Activated T-cell treated with anti-CD3 and anti-CD28 coated beads for 48 hours (primary cell): ENCODE measurements at places on chromosomes 2 and 18.

DNA sequence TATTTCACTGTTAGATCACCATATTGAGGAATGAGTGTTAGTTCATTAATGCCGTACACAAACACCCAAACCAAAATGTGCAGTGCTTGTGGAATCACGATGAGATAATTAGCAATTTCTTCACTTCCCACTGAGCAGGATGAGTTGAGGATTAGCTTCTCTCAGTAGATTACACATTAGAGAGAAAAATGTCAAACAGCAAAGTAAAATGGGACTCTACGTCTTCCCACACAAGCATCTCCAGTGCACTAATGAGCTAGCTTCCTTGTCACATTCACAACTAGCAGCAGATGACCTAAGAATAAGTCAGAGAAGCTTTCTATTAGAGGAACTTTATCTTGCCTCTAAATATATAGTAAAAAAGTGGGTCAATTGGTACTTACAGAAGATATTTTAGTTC is 926.9 kb downstream of the TSN start:
- DNase-seq, result no peak

GRCh38 chr2:42696987-42697386 is 66.9 kb downstream of the OXER1 start:
- DNase-seq, result no peak

- DNase-seq, result no peak
Observed at GRCh38 chr2:224410946-224411561, 9.1 kb upstream of the FAM124B start.

DNA sequence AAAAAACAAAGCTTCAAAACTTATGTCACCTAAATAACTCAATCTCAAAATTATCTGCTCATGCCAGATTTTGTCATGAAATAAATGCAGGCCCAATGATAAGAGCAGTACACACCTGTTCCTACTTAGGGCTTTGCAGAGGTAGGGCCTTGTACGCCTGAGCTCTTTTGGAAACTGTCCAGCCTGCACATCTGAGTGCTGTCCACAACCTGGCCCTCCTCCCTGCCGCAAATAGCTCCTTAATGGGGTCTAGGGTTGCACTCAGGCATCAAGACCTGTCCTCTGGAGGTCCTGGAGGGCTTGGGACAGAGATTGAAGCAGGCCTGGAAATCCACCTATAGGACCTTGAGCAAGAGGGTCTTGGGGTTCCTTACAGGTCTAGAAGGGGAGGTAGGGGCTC is 115.4 kb upstream of the CCDC195 start:
- no peak for DNase-seq

DNA sequence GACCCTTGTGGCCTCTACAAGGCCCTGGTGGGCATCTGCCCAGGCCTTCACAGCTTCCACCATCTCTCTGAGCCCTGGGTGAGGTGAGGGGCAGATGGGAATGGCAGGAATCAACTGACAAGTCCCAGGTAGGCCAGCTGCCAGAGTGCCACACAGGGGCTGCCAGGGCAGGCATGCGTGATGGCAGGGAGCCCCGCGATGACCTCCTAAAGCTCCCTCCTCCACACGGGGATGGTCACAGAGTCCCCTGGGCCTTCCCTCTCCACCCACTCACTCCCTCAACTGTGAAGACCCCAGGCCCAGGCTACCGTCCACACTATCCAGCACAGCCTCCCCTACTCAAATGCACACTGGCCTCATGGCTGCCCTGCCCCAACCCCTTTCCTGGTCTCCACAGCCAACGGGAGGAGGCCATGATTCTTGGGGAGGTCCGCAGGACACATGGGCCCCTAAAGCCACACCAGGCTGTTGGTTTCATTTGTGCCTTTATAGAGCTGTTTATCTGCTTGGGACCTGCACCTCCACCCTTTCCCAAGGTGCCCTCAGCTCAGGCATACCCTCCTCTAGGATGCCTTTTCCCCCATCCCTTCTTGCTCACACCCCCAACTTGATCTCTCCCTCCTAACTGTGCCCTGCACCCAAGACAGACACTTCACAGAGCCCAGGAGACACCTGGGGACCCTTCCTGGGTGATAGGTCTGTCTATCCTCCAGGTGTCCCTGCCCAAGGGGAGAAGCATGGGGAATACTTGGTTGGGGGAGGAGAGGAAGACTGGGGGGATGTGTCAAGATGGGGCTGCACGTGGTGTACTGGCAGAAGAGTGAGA is 2.0 kb downstream of the PROC start:
- DNase-seq, result no peak

GRCh38 chr18:74233933-74234325 is 57.8 kb downstream of the CYB5A start:
- no peak for DNase-seq

DNA sequence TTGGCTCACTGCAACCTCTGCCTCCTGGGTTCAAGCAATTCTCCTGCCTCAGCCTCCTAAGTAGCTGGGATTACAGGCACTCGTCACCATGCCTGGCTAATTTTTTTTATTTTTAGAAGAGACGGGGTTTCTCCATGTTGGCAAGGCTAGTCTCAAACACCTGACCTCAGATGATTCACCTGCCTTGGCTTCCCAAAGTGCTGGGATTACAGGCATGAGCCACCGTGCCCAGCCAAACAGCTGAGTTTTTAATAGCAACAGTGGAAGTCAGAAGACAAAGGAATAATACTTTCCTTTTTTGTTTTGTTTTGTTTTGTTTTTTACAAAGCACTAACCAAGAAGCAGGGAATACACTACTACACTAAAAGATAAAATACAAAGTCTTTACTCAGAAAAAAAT is 16.9 kb downstream of the GPR75 start:
- DNase-seq, result no peak

DNA sequence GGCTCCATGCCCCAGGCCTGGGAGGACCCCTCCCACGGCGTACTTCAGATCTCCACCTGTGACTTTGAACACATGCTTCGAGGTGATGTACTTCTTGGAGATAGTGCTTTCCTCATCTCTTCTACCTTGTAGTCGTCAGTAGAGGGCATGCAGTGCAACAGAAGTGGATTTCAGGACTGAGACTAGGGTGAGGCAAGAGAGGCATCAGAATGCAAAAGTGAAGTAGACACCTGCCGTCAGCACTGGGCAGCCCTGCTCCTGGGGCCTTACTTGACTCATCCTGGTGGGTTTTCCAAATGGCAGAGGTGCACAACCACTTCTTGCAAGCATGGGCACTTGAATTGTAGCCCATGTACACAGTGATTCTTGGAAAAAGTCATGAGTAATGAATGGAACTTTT is 258.8 kb downstream of the NEDD4L start:
- DNase-seq, result no peak

DNA sequence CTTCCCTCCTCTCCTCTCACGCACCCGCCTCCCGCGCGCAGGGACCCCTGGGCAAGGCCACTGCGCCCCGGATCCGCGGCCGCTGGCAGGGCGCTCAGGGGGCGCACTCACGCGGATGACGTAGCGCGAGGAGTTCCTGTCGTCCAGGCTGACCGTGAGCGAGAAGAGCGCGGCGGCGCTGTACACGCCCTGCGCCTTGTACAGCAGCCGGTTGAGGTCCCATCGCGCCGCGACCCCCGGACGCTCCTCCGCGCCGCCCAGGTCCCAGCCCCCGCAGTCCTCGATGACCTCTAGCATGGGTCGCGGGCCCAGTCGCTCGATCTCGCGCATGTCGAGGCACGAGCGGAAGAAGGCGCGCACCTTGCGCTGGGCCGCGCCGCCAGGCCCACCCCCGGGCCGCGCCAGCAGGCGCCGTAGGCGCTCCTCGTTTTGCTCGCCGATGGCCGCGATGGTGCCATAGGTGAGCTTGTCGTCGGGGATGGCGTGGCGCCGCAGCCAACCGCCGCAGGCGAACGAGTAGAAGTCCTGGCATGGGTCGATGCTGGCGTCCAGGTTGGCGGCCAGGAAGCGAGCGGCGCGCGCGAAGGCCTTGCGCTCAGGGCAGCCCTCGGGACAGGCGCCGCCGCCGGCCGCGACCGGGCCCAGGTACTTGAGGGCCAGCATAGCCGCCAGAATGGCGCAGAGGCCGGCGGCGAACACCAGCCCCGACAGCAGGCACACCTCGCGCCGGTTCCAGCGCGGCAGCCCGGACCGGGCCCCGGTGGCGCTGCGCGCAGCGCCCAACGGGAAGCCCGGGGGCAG is 1.7 kb downstream of the ECEL1 start:
- no peak for DNase-seq

- no peak for DNase-seq
Observed at GRCh38 chr18:11577271-11578112, 31.9 kb upstream of the SLC35G4 start.

- peak; percentile 46 for DNase-seq
Observed at GRCh38 chr2:119174216-119174992, 15.9 kb upstream of the C1QL2 start.

- no peak for DNase-seq
Observed at GRCh38 chr18:36814994-36815393, 13.8 kb downstream of the TPGS2 start.

DNA sequence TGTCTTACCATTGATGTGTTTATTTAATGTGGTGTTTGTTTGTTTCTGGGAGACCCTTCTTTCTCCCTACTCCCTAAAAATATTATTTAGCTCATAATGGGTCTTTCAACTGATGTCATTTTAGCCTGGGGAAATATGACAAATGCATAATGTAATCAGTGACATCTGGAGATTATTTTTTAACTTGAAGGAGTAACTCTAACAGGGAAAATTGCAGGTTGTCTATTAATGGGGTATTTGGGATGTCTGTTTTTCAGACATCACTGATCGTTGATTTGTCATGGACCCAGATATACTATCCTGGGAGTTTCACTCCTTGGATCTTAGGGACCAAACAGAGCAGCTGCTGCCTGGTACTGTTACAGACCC is 230.4 kb downstream of the LOXHD1 start:
- DNase-seq, result no peak

- DNase-seq, result no peak
Observed at GRCh38 chr18:61690418-61691138, 202.2 kb downstream of the RNF152 start.

DNA sequence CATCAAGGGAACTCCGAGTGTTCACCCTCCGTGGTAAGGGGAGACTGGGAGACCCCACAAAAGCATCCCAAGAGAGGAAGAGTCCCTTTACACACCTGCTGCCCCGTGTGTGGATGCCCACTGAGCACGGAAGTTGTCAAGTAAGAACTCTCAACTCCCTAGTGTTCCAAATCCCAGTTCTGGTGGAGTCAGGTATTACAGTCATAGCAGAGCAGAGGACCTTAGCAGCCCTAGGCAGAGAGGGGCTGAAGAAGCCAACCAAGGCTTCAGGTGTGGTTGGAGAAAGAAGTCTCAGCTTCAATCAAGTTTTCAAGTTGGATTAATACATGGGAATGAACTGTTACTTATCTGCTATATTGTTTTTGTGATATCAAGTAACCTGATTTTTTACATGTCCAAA is 512.5 kb downstream of the RNF144A start:
- no peak for DNase-seq

DNA sequence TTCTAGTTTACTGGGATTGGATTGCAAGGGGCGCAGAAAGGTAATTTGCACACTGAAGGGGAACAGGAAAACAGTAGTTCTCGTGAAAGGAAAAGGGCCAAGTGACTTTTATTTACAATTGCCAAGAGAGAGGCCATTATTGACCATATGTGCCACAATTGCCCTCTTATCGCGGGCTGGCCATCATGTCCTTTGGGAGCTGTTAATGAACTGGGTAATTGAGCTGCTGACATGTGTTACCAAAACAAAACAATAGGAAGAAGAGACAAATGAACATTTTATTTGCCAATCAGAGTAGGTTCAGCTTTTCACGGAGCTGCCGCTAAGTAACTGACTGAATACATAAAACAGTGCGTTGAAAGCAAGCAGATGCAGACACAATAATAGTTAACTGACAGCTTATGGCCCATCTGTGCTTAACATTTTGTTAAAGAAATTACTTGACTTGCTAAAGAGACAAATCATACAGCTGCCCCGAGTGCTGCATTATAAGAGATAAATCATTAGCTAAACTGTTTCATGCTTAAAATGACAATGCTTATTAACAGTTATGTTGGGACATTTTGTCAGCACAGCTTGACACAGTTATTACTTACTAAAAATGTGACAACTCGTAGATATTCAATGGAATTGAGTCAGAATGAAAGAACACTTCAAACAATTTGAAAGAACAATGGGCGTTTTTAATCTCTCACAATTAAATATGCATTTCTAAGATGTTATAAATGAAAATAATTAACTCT is 57.5 kb downstream of the PAX3 start:
- no peak for DNase-seq

DNA sequence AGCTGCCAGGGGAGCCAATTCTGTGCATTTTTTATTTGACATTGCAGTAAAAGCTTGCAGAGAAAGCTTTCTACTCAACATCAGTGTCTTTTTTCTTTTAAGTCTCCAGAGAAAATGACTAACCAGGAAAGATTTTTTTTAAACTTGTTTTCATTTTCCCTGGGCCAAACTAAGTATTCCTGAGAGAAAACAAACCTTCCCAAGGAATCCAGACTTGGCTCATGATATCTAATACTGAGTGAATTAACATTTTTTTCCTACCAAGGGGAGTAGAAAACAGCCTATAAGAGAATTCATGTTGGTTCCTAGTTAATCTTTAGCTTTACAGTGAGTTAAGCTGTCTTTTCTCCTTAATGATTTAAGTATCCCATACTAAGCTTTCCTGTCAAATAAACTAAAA is 46.7 kb downstream of the DAPL1 start:
- DNase-seq, result no peak

- DNase-seq, result no peak
Observed at GRCh38 chr18:10015941-10016819, 102.4 kb downstream of the VAPA start.

GRCh38 chr2:70141902-70142589 is 48.8 kb downstream of the C2orf42 start:
- DNase-seq, result peak; percentile 62

GRCh38 chr2:235774153-235774870 is 280.5 kb downstream of the AGAP1 start:
- no peak for DNase-seq

DNA sequence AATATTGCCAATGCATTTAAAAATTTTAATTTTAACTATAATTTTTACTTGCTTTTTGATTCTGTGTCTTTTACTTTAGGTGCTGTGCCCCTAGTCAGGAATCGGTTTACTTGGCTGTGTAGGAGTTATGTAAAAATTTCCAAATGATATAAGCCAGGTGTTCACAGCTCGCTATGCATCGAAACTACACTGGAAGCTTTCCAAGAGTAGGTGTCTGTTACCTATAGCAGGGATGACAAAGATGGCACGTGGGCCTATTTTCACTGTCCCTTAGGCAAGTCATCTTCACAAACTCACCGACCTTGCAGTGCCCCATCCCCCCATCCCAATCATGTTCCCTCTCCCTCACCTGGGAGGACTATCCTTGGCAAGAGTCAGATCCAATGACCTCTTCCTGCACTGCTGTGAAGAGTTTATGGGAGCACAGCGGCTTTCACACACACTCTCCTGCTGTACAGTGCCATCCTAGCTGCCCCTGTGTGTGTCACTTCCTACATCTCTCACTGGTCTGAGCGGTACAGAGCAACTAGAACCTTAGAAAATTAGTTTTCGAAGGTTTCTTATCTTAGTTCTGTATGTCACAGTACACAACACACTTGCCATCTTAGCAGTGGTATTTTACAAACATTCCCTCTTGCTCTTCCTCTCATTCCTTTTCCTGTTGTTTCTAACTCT is 49.2 kb upstream of the NAB1 start:
- DNase-seq, result no peak
